NCI-H460 (cell line): ENCODE measurements at places on chromosomes 16 and 17. TPM values are rescaled to one million over a fixed set of nuclear protein-coding genes. Genes with fewer than 3 reads are reported as not detected.

DNA sequence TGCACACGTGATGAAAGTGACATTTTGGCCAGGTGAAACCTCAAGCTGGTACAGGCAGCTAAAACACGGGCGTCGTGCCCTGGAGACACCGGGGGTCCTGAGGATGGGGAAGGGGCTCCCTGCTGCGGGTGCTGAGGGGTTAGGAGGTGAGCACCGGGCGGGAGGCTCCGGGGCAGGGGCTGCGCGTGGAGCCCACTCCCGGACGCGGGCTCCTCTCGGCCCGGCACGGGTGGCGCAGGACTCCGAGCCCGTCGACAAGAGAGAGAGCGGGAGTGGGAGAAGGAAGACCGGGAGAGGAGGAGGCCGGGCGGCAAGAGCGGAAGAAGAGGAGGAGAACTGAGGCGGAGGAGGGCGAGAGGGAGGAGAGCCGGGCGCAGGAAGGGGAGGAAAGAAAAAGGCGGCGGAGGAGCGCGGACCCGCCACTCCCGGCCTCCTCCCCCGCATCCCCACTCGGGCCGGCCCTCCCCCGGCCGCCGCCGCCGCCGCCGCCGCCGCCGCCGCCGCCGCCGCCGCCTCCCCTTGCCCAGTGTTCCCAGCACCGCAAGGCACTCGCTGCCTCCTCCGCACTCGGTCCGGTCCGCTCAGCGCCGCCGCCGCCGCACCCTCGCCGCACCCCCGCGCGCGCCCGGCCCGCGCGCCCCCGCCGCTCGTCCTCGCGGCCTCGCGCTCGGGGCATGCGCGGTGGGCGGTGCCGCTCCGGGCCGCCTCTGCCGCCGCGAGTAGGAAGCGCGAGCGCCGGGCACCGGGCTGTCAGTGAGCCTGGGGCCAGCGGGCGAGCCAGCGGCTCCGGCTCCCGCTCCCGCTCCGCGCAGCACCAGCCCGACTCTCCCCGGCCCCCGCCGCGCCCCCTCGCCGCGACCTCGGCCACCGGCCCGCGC lies at the start of gene PRKCA:
TSS of gene PRKCA (plus strand) at position 750 of the 878 bp plus-strand sequence.
- DNase-seq: peak; percentile 78

DNA sequence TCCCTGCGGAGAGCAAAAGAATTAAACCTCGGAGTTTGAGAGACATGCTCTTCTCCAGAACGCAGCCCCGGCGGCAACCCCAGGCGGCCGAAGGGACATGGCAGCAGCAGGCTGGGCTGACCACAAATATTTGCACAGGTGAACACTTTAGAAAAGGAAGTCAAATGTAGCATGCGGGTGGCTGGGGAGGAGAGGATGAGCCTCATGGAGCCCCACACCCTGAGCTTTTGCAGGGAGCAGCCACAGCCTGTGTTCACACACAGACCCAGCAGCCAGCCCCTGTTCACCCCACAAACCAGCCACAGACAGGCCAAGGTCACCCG lies 17.8 kb downstream of the HS3ST6 start:
- no peak for DNase-seq

GRCh38 chr16:14129502-14129901 lies 58.4 kb downstream of the MRTFB start:
- DNase-seq: no peak

DNA sequence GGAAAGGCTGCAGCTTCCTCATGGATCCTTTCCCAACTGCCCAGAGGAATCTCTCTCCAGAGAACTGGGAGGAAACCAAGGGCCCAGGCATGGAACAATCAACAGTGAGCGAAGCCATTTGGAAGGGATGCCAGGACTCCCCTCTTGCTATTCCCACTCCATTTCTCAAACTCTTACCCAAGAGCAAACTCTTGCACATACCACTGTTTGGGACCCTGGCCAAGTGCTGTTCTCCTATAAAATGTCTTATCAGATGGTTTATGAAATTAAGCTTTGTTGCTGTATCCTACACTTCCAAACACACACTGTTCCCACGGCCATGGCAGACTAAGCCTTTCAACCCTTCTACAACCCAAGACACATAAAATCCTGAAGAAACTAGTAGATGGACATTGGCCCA lies 48.3 kb upstream of the AXIN2 start:
- no peak for DNase-seq

GRCh38 chr16:58345574-58346354 lies 46.5 kb upstream of the GINS3 start:
- no peak for DNase-seq

- no peak for DNase-seq
These were observed 13.4 kb downstream of the TBX2 start for GRCh38 chr17:61412860-61413660.

- no peak for DNase-seq
These were observed 42.1 kb upstream of the MLYCD start for GRCh38 chr16:83856792-83857191.

DNA sequence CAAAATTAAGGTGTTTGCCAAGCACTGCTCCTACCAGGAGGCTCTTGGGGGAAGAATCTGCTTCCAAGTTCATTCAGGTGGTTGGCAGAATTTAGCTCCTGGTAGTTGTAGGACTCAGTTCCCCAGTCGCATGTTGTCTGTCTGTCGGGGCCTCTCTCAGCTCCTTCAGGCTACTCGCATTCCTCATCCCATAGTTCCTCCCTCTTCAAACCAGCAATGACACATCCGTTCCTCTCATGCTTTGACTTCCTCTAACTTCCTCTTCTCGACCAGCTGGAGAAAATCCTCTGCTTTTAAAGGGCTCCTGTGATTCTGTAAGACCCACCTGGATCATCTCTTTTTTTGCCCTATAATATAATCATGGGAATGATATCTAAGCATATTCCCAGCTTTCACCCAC lies 108.1 kb downstream of the PMP22 start:
- no peak for DNase-seq

DNA sequence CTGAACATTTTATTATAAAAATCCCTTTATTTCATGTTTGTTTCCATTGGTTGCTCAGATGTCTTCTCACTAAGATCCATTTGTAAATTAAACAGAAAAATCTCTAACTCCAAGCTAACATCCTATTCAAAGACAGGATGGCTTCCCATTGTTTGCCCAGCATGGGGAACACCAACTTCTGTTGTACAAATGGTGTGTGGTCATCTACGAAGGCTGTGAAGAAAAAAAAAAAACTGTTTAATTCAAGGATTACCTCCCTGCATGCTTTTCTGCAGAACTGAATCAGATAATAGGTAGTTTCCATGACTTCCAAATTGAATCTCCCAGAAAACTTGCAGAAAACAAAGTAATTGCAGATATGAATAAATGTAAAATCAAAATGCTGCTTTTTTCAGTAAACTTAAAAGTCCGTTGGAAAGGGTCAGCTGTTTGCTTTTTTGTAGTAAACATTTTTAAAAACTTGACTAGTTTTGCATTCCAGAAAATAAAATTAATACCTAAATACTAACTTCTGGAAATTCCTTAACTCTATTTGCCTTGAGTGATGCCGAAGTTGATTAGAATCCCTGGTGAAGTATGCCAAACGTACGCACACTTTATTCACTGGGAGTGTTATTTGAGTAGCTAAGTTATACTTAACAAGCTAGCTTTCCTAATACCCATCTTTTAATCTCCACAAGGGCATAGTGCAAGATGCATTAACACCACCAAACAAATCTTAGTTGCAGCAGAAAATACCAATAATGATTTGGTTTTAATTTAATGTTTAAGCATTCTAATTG lies 7.7 kb downstream of the SALL1 start:
- DNase-seq: no peak

DNA sequence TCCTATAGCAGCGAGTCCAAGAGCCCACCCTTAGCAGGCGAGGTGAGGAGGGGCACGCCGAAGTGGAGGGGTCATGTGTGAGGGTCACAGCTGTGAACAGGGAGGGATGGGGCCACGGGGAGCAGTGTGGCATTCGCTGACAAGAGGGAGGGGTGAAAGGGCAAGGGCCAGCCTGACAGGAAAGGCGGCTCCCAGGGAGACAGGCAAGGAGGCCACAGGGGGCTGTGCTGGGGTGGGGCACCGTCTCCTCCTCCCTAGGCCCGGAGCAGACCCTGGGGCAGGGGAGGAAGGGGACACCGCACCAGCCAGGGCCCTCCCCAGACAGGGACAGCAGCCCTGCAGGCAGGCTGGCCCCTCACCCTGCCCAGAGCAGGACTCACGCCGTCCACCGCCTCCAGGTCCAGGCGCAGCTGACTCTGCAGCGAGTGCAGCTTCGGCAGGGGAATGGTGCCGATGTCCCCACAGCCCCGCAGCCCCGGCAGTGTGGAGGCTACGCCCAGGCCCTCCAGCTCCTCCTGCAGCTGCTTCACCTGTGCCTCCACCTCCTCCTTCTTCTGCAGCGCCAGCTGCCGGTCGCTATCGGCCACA lies 15.1 kb downstream of the GNPTG start:
- DNase-seq: no peak

DNA sequence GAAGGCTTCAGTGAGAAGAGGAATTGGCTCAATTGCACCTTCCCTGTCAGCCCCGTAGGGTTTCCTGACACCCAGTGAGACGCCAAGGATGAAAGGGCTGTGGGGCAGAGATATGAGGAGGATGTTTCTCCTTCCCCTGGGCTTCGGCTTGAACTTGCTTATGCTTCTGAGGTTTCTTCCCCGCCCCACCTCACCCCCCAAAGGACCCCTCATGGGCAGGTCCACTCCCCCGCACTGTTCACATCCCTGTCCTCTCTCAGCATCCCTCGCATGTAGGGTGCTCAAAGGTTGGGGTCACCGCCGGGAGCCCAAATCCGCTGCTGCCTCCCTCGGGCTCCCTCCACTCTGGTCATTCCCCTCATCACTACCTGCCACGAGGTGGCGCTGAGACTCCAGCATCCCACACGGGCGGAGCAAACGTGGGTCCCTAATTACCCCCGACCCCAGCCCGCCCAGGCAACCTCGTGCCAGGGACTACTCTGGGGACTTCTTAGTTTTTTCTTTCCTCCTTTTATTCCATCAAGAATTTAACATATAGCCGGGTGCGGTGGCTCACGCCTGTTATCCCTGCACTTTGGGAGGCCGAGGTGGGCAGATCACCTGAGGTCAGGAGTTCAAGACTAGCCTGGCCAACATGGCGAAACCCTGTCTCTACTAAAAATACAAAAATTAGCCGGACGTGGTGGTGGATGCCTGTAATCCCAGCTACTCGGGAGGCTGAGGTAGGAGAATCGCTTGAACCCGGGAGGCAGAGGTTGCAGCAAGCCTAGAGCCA lies 3.3 kb upstream of the TRARG1 start:
- peak; percentile 61 for DNase-seq

DNA sequence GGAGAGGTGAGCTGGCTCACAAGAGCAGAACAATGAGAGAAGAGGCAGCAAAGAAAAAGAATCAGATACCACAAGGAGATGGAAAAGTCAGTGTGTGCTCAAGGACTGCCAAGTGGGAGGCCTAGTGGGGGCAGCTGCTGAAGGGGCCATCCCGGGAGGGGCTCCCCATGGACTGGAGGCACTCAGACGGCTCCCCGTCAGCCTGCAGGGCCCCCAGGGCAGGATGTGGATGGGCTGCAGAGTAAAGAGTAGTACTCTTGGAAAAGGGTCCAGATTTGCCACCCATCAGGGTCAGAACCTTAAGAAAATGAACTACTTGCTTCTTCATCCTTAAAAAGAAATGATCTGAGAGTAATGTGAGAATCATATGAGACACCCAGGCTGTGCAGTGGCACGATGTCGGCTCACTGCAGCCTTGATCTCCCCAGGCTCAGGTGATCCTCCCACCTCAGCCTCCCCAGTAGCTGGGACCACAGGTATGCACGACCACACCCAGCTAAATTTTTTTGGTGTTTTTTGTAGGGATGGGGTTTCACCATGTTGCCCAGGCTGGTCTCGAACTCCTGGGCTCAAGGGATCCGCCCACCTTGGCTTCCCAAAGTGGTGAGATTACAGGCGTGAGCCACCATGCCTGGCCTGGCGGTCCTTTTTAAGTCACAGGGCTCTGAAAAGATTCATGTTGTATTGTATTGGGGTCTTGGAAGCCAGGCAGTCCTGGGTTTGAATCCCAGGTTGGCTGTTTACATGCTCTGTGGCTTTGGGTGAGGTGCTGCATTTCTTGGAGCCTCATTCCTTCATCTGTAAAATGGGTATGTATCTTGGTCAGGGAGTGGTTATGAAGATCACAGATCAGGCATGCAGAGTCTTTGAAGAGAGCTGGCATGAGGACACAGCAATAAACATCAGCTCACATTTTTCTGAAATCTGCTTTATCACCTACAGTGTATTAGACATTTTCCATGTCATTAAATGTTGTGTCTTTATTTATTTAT lies 15.1 kb downstream of the ACSF2 start:
- no peak for DNase-seq

DNA sequence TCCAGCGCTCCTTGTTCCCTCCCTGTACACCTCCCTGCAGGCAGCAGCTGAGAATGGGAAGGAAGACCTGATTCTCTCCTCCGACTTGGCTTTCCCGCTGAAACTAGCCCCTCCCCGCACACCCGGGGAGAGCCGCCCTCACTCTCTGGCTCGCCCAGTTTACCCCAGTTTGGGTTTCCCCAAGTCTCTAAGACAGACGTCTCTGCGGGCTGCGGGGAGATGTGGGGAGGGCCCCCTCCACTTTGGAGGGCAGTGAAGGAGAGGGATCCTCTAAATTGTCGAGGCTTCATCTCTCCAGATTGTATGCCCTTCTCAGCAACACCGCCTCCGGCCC lies 797 bp downstream of the GRB7 start:
- DNase-seq: no peak

GRCh38 chr17:71234349-71234748 lies 886.5 kb upstream of the SOX9 start:
- DNase-seq: no peak

DNA sequence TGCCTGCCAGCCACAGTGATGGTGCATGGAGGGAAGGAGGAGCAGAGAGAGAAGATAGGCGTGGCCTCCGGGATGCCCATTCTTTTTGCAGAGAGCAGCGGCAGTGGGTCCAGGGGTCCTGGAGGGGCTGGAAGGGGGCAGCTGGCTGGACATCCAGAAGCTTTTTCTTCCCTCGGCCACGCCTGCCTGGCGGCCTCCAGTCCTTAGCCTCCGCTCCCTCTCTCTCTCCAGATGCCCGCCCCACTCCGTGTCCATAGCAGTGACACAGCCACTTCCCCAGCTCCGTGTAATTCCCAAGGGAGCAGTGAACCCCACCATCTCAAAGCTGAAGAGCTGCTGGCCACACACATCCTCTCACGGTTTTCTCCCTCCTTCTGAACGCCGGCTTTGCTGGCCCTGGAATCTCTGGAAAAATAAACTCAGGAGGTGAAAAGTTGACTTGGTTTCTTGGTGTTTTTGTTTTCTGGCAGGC lies 26.3 kb upstream of the CDC42EP4 start:
- DNase-seq: no peak

GRCh38 chr17:73140566-73140965 lies 24.2 kb upstream of the SSTR2 start:
- no peak for DNase-seq

GRCh38 chr16:2960183-2961010 lies 3.7 kb upstream of the KREMEN2 start:
- DNase-seq: no peak

DNA sequence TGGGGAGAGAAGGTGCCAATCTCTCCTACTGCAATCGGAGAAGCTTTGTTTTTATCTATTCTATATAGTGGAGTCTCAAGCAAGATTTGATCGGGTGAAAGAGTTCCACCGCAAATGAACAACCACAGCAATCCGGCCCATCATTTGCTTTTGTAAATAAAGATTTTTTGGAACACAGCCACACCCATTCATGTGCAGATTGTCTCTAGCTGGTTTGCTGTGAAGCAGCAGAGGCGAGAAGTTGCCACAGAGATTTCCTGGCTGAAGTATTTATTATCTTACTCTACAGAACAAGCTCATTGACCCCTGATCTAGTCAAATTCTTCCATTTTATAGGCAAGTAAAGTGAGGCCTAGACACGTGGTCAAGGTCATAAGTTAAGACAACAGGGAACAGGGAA lies 195.5 kb upstream of the TNRC6C start:
- DNase-seq: no peak

The OTOP2 gene
- not detected in 2 replicates for total RNA-seq

The SLC52A1 gene
- total RNA-seq: 0.12 and 0.35 TPM in 2 replicates

The NPIPB13 gene
- total RNA-seq: 1.1 and 2.8 TPM in 2 replicates

The IL21R gene
- 0.10 TPM in 1 of 2 replicates, not detected in the other for total RNA-seq

The LRRC75A gene
- 0.17 and 0.32 TPM in 2 replicates for total RNA-seq
